ENCODE measurements at places on chromosomes 16 and 17.

GRCh38 chr16:87274794-87275193, 42.4 kb downstream of the C16orf95 start:
- DNase-seq, result no peak

DNA sequence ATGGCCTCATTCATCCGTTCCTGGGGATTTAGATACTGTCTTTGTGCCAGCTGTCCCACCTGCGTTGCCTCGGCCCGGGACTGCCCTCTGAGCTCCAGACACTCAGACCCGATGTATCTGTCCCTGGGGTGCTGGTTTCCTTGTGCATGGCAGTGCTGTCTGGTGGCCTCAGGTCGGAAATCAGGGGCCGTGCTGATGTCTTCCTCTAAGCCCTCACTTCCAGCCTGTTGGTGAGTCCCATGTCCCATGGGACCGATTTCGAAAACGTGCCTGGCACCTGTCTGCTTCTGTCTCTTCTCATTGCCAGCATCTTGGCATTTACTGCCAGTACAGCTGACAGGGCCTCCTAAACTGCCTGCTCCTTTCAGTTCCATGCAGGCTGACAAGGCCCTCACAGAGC, 22.1 kb downstream of the NT5M start:
- no peak for DNase-seq

DNA sequence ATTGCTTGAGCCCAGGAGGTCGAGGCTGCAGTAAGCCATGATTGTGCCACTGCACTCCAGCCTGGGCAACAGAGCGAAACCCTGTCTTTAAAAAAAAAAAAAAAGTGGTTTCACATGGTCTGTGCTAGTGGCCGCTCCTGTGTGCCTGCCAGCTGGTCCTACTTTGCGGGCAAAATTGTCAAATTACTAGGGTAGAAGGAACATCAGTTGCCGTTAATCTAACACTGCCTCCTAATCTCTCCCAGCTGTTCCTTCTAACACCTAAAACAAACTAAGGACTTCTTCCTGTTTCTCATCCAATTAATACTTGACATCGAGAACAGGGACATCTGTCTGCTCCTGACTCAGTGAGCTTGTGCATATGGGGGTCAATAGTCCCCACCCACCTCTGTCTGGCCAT, 23.9 kb downstream of the TMEM11 start:
- DNase-seq, result no peak

- DNase-seq, result no peak
Measured at GRCh38 chr17:80063830-80064585, 27.6 kb downstream of the CCDC40 start.
